Fibroblast of skin of abdomen (primary cell): ENCODE measurements at places on chromosomes 3 and 15.
A peak's percentile ranks its signal among the peaks of the same experiment; 100 is the strongest.

DNA sequence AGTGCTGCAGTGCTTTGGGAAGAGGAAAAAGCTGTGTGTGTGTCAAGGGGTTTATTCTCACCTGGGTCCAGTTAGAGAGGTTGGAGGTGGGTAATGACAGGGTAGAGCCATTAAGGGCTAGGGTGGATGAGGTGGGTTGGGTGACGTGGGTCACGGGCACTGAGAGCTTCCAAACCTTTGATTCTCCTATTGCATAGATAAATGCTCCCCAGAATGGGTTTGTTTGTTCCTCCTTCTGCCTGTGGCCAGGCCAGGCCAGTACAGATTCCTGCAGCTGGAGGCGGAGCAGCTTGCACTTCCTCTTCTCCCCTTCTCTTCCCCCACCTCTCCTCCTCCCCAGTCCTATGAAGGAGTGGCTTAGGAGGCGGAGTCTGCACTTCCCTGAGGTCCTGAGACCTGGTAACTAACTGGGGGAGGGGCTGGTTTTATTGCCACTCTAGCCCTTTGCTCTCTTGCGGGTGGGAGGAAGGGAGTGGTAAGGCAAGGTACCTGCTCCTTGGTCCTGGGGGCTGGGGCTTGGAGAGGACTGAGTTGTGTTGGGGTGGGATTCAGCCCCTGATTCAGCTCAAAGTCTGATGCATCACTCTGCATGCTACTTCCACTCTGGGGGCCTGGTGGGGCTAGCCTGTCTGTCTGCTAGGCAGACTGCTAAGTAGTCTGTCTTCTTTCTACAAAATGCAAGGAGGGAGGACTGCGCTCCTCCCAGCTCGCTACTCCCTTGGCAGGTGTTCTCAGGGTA, 3.5 kb downstream of the SPINT1 start:
- DNase-seq = no peak

DNA sequence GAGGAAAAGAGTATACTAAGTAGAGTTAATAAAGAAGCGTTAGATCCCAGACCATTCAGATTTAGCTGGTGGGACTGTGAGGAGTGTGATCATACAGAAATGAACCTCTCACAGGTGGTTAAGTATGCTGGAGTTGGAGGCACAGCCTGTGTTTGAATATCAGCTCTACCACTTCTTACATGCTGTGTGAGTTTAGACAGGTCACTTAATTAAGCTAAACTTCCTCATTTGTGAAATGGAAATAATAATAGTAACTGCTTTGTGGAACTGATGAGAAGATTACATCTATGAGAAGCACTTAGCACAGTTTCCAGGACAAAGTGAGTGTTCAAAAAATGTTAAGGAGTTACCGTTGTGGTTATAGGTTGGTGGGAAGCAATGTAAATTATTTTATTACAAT, 8.4 kb downstream of the ACP3 start:
- no peak for DNase-seq

DNA sequence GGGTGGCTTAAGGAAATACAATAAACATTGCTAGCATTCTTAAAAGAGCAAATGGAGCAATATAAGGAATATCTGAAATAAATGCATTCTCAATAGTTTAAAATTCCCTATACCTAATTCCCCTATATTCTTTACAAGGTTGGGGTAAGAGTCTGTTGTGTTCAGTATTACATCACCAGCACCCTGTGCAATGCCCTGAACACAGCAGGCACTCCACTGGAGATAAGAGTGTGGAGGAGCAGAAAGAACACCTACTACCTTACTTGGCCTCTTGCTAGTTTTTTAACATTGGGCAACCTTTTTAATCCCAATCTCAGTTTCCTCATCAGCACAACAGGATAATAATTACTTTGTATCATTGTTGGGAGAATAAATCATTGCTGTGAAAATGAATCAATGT, 140.2 kb upstream of the PLXND1 start:
- DNase-seq = no peak

DNA sequence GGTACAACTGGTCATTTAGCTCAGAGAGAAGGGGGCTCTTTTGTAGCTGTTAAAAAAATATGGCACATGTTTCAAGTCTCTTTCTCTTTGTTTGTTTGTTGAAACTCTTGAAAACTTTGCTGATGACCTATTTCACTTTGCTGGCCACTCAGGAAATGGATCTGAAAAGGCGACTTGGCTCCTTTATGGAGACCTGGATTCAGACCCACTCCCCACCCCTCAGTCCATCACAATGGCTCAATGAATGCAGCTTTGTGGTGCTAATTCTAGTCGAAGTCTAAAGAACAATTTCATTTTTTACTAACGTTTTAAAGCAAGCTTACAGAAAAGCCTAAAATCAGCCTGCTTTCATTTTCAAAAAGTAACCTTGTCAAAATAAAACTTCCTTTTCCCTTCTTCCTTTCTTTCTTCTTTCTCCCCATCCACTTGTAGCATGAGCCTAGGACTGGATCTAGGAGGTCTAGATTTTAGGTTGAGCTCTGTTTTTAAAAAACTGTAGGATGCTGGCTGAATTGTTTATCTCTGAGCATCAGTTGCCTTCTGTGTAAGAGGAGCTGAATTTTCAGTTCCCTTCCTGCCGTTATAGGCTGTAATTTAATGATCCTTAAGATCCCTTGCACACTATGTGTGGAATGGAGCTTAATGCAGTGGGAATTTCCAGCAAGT, 165.5 kb upstream of the FEZF2 start:
- no peak for DNase-seq

GRCh38 chr3:189305412-189305811, 133.6 kb downstream of the TPRG1 start:
- no peak for DNase-seq

GRCh38 chr3:121111914-121112612, 204.1 kb downstream of the STXBP5L start:
- no peak for DNase-seq

DNA sequence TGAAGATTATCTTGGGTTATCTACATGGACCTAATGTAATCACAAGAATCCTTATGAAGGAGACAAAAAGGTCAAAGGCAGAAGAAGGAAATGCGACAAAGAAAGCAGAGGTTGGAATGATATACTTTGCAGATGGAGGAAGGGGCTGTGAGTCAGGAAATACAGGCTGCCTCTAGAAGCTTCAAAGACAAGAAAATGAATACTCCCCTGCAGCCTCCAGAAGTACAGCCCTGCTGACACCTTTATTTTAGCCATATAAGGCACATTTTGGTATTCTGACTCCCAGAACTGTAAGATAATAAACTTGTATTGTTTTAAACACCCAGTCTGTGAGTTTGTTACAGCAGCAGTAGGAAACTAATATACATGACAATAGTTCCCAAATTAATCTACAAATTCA, 58.6 kb downstream of the SIDT1 start:
- DNase-seq = no peak

GRCh38 chr3:153144779-153145178, 17.2 kb upstream of the RAP2B start:
- DNase-seq = peak; percentile 71

- DNase-seq = no peak
Measured at GRCh38 chr15:85274315-85275050, 105.9 kb upstream of the AKAP13 start.

- peak; percentile 65 for DNase-seq
Measured at GRCh38 chr3:72820415-72820814, 27.8 kb downstream of the SHQ1 start.

- DNase-seq = no peak
Measured at GRCh38 chr3:71421820-71422566, 161.5 kb downstream of the FOXP1 start.

GRCh38 chr3:126753191-126754160, 49.4 kb downstream of the CHCHD6 start:
- peak; percentile 75 for DNase-seq

- no peak for DNase-seq
Measured at GRCh38 chr3:21859124-21860081, 108.4 kb upstream of the ZNF385D start.

DNA sequence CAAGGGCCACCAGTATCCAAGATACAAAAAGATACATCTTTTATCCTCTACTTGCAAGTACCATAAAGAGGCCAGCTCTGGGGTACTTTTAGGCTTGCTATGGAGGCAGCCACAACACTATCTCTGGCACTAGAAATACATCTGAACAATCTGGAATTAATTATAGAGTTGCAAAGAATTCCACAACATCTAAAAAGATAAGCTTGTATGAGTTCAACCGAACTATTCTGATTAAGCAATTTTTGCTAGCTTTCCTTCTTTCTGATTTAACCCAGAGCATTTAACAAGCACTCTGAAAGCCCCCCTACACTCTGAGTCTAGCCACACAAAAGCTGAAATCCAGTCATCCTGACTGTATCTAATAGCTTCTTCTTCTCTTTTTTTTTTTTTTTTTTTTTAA, 95.4 kb downstream of the FRMD5 start:
- peak; percentile 84 for DNase-seq

DNA sequence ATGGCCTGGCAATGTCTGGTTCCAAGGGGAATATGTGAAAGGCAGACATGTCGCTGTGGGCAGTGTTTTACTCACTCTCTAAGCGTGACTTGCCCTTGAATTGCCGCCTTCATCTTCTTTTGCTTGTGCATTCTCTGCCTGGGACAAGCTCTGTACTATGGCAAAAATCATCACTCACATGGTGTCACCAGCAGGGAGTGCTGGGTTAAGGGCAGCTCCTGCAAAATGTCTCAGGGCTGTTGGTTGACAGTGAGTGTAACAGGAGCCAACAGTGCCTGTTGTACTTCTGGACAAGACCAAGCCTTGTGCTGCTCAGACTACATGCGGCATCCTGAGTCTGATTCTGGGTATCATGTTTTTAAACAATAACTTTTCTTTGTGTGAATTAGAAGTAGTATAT, 45.3 kb upstream of the KY start:
- DNase-seq = no peak

- no peak for DNase-seq
Measured at GRCh38 chr3:187744169-187745151, 808 bp downstream of the BCL6 start.

- DNase-seq = no peak
Measured at GRCh38 chr3:194514626-194515025, 27.8 kb upstream of the ATP13A3 start.

- DNase-seq = peak; percentile 33
Measured at GRCh38 chr3:7382293-7383010, 521.5 kb downstream of the GRM7 start.

- no peak for DNase-seq
Measured at GRCh38 chr3:177210744-177211502, 13.6 kb upstream of the TBL1XR1 start.

- DNase-seq = peak; percentile 6
Measured at GRCh38 chr15:33029109-33029652, 165.3 kb downstream of the FMN1 start.

DNA sequence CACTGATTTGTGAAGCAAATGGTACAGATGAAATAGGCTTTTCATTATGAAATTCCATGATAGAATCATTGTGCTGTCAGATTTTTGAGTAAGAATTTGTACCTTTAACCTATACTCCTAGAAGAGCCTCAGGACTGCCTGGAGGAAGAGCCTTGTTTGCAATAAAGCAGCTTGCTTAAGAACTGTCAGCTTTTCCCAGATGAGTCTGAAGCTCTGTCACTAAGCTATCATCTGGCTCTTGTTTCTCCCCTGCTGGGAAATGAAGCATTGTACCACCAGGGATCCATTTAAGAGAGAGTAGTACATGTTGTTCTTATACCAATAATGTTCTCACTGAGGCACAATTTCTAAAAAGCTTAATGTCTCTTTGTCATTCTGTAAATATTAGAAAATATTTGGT, 85.1 kb upstream of the FLNB start:
- no peak for DNase-seq

DNA sequence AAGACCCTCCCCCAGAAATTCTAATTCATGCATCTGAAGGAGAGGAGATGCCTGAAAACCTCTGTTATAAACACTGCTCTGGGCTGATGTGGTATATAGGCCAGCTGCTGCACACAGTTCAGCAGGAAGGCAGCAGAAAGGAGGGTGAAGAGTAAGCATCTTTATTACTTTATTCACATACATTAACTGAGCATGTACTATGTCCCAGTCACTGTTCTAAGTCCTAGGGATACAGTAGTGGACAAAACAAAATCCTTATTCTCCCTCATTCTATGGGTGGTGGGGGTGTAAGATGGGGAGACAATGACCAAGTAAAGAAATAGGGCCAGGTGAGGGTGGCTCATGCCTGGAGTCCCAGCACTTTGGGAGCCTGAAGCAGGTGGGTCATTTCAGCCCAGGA, 17.8 kb upstream of the CHRNB4 start:
- DNase-seq = no peak

- no peak for DNase-seq
Measured at GRCh38 chr3:2937055-2937454, 173.1 kb downstream of the IL5RA start.

DNA sequence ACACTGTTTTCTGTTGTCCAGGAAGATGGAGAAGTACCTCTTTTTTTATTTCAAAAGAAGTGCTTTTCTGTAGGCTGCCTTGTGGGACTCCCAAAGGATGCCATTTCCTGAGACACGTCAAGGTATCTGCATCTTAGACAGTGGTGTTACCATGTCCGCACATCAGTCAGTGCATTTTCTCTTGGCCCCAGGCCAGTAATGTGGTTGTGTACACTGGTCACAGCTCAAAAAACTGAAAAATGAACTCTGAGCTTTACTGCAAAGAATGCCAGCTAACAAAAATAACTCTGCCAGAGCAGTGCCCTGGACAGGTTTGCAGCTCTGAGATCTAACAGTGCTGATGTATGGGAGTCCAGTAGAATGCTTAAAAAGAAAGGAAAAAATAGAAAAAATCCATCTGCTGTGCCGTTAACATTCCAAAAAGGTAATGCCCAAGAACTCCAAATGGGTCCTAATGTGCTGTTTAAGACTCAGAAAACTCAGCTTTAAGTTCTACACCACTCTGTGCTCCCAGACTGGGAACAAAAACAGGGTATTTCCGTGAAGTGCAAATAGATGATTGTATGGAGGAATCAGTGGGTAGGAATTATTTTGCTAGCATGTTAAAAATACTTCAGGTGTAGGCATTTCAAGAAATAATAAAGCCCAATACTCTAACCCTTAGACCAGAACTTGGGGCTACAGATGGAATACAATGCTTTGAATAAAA, 315.9 kb downstream of the FEZF2 start:
- peak; percentile 3 for DNase-seq

GRCh38 chr3:111238885-111239284, 167.3 kb downstream of the NECTIN3 start:
- no peak for DNase-seq

GRCh38 chr15:57217778-57218598, 158.3 kb upstream of the CGNL1 start:
- DNase-seq = peak; percentile 60

- DNase-seq = no peak
Measured at GRCh38 chr15:48572823-48573222, 72.7 kb downstream of the FBN1 start.

DNA sequence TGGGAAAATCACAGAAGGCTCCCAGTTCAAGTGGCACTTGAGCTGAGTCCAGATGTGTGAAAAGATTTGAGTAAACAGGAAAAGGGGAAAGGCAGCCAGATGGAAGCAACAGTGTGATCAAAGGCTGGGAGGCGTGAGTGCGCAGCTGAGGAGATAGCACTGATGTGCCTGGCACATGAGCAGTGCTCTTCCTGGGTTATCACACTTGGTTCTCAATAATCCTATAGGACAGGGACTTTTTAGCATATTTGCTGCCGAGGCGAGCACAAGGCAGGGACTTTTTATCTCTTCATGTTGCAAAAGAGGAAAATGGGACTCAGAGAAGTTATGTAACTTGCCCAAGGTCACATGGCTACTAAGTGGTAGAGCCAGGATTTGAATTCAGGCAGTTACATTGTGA, 39.6 kb downstream of the CORO2B start:
- DNase-seq = no peak
